ENCODE measurements at places on chromosomes 11 and 22.

GRCh38 chr11:6196396-6196795 is 2.6 kb upstream of the OR52W1 start:
- DNase-seq: no peak

- no peak for DNase-seq
These were observed 22.9 kb upstream of the THY1 start for GRCh38 chr11:119445850-119446249.

GRCh38 chr11:1234771-1235305 is 12.0 kb downstream of the MUC5B start:
- DNase-seq: no peak

DNA sequence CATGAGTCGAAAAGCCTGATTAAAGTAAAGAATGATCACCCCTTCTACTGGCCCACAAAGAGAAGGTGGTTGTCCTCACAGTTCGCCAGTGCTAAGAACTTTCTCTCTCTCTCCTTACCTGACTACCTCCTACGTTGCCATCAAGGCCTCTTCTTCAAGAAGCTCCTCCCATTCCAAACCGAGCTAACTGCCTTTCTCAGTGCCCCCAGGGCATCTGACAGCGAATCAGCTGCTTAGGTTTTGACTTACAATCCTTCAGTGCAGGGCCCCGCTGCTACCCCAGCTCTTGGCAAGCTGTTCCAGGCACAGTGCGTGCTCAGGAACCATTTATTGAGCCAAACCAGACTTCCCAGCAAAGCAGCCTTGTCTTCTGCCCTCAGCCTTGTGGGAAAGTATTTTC is 5.8 kb downstream of the VSTM5 start:
- no peak for DNase-seq

DNA sequence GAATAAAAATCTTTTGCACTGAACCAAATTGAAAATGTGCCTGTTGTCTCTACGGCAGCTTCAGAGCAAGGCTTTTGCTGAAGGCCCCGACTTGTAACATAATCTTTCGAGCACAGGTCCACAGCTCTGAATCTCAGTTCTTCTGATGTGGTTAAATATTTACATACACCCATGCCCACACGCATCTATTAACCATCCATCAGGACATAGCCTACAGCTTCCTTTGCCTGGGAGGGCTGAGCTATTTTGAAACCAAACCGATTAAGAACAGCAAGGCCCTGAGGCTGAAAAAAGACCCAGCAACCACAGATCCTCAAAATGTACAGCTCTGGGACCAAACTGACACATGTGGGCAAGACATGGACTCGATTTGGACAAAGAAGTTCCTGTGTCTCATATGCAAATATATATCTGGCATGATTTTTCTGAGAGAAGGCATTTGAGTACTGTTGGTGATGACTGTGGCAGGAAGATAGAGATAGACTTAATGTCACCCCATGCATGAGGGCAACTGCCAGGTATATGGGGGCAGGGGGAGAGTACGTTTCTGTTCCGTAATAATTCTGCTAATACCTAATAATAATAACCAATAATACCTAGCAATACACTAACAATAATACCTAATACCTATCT is 322.7 kb upstream of the PLET1 start:
- DNase-seq: no peak

DNA sequence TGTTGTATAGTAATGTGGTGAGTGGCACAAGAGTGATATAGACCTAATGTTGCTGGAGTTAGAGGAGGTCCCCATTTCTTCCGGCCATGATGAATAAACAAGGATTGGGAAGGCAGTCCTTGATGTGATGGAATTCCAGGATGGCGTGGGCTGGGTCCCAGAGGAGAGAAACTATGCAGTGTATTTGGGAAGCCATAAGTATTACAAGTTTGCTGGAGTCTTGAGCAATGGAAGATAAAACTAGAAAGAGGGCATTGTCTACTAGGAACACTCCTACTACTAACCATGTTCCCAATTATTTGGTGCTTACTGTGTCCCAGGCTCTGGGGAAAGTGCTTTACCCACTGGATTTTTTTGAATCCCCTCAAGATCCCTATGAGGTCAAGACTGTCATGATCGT is 20.0 kb downstream of the LDLRAD3 start:
- DNase-seq: no peak

GRCh38 chr11:76096552-76096951 is 109.8 kb downstream of the WNT11 start:
- no peak for DNase-seq

- DNase-seq: no peak
These were observed 102.9 kb downstream of the USP35 start for GRCh38 chr11:78291503-78292108.

- no peak for DNase-seq
These were observed 50.1 kb upstream of the DKK3 start for GRCh38 chr11:12058425-12059115.

- DNase-seq: no peak
These were observed 321.6 kb upstream of the TENM4 start for GRCh38 chr11:79762279-79762921.

GRCh38 chr11:69918231-69918937 is 99.2 kb upstream of the FGF3 start:
- no peak for DNase-seq

DNA sequence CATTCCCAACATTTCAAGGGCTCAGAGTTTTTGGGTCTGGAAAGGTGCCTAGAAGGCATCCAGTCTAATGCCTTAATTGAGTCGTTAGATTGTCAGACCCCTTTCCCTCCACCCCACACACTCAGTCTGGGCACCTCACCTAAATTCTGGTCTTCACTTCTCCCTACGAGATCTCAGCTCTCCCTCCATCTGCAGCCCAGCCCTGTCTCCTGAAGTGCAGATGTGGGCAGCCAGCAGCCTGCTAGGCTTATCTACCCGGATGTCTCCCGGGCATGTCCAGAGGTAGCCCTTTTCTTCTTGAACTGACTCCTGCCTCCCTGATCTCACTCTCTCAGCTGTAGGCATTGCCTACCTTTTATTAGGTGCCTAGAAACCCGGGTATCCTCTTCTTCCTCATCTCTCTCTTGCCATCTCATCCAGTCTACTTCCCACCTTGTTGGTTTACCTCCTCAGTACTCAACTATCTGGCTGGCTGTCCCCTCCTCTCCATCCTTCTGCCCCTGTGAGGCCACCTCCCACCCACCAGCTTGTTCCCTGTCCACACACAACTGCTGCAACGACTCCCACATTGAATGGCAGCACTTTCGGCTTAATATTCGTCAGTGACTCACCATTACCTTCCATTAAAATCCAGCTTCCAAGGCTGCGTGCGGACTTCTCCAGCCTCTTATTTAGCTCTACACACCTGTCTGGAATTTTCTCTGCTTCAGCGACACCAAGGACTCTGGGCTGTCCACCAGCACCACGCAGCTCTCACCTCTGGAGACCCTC is 6.2 kb downstream of the SEPTIN3 start:
- DNase-seq: no peak

DNA sequence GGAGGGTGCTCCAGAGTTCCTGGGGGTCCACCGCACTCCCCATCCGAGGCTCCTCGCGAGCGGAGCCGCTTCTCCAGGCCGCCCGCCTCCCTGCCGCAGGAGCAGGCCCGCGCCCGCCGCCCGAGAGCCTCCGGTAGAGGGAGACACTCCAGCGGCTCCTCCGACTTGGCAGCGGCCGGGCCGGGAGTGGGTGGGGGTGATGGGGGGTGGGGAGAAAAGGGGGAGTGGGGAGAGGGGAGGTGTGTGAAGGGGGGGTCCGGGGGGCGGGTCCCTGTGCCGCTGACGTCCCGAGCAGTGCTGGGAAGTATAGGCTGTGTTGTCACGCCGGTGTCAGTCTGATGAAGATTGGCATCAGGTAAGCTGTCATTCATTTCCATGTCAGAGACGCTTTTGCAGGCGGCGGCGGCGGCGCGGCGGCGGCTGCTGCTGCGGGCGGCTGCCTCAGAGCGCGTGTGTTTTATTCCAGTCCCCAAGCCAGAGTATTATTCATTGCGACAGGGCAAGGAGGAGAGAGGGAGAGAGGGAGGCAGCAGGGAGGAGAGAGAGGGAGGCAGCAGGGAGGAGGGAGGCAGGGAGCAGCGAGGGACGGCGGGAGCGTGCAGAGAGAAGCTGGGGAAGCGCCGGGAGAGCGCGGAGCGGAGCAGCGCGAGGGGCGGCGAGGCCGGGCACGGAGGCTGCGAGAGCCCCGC is at the start of gene PKNOX2:
PKNOX2 (plus strand) TSS at position 330 of the 689 bp plus-strand sequence. CDS start 186,555 bp downstream, outside the sequence.
- DNase-seq: peak; percentile 62

GRCh38 chr11:27012234-27012921 is 18.5 kb downstream of the FIBIN start:
- no peak for DNase-seq

DNA sequence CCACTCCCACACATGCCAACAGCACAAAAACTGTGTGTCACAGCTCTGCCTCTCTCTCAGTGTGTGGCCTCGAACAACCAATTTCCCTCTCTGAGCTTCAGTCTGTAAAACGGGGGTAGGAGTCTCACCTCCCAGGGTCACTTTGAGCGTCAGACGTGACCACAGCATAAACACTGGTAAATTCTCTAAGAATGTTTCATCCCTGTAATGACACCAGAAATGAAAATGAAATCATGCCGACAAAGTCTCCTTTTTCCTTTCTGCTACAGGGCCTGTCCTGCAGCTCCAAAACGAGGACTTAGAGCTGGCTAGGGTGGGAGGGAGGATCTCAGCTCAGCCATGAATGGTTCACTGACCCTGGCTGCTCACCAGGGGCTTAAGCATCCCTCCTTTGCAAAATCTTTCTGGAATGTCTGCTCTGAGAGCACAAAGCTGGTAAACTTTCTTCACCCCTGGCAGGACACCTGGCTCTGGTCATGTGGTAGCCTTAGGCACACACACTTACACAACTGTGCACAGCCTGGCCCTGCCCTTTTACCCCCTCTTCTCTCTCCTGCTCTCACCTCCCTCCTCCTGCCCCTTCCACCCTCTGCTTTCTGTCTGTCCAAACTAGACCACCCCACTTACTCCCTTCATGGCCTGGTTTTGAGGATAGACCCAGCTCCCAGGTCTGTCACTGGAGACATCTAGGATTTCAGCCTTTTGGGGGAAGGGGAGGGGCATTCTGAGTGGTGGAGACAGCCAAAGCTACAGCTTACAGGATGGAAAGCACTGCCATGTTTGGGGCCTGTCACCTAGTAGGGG is 12.3 kb upstream of the TSKU start:
- no peak for DNase-seq

DNA sequence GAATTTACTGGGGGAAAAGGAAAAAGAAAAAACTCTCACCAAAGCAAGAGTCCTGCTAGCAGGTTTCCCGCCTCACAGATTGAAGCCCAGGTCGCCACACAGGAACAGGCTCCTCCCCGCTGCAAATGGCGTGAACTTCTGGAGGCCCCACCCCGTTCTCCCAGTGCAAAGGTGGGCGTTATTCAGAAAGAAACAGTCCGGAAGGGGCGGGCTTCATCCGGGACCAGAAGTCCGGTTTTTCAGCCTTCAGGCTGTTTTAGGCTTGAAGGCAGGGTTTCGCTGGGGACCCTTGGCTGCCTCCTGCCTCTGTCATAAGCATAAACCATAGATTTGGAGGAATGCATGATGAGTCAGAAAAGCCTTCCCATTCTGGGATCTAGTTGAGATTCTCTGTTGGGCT is 148.3 kb upstream of the POU2AF2 start:
- no peak for DNase-seq

DNA sequence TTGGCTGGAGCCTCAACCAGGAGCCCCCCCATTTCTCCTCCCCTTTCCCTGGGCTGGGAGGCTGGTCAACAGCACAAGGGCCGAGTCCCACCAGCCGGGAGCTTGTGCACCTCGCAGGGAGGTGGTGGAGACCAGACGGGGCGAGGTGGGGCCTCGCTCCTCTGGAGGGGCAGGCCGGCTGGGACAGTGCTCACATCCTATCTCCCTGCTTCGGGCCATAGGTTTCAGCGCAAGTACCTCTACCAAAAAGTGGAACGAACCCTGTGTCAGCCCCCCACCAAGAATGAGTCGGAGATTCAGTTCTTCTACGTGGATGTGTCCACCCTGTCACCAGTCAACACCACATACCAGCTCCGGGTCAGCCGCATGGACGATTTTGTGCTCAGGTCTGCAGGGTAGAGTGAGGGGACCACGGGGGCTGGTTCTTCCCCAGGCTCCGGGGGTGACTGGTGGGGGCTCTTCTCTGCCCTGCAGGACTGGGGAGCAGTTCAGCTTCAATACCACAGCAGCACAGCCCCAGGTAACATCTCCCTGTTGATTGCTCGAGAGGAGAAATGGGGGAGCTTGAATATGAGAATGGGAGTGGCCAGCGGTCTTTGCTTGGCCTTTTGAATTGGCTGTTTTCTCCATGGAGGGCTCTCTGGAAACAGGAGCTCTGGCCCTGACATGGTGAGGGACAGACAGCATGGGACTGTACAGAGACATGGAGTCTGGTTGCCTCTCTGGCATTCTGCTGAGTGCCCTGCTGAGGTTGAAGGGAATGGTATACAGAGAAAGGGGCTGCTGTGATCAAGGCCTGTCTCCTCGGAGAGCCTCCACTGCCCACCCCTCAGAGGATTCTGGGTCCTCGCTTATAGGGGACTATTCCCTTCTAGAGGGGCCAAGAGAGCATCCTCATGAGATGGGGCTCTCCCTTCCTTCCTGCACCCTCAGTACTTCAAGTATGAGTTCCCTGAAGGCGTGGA is 3.3 kb downstream of the SIDT2 start:
- DNase-seq: no peak

DNA sequence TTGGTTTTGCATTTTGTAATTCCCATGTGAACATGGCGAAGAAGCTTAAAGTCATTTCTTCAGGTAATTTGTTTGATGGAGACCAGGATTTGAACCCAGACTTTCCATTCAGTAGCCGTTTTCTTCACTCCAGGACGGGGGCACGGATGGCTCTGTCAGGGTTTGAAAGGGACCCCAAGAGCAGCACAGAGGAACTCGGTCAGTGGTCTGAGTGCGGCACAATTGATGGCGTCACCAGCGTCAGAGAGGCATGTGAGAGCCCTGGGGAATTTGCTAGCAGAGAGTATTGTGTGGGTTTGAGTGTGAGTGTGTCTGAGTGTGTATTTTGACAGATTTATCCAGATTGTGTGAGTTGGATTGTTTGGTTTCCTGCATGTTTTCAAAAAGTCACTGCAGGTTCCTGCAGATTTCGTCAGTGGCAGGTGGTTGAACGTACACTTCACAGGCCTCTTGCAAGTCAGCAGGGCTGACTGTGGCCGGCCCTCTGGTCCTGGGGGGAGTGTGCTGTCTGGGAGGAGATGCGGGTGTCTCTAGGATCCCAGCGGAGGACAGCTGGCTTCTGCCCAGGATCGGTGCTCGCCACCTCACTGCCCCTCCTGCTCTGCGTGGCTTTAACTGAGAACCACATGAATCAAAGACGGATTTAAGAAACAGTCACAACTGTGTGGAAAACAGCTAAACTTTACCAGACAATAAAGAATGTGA is 199.3 kb downstream of the TBC1D22A start:
- DNase-seq: no peak

DNA sequence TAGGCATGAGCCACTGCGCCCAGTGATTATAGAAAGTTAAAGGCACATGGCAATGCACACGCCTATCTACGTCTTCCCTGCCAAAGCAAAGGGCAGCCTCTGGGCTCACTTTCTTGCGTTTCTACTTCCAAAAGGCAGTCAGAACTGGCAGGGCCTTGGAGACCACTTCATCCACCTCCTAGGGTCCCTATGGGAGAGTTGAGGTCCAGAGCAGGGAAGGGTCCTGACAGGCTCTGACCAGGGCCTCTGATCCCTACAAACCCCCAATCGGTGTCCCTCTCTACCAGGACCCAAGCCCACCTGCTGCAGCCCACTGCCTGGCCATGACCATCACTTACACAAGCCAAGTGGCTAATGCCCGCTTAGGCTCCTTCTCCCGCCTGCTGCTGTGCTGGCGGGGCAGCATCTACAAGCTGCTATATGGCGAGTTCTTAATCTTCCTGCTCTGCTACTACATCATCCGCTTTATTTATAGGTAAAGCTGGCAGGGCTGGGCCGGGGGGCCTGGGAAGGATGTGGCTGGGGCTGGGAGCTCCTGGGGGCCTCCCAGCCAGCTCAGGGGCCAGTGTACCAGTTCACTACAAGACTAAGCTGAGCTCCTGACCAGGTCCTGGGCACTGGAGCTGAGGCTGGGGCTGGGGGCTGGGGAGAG is 1.5 kb downstream of the BEST1 start:
- DNase-seq: no peak
